ENCODE measurements at places on chromosomes 13 and 19. TPM values are rescaled to one million over a fixed set of nuclear protein-coding genes. Genes with fewer than 3 reads are reported as not detected.

Gene NLRP11
- total RNA-seq = not detected

Gene ZNF333
- total RNA-seq = 20.4 TPM

DNA sequence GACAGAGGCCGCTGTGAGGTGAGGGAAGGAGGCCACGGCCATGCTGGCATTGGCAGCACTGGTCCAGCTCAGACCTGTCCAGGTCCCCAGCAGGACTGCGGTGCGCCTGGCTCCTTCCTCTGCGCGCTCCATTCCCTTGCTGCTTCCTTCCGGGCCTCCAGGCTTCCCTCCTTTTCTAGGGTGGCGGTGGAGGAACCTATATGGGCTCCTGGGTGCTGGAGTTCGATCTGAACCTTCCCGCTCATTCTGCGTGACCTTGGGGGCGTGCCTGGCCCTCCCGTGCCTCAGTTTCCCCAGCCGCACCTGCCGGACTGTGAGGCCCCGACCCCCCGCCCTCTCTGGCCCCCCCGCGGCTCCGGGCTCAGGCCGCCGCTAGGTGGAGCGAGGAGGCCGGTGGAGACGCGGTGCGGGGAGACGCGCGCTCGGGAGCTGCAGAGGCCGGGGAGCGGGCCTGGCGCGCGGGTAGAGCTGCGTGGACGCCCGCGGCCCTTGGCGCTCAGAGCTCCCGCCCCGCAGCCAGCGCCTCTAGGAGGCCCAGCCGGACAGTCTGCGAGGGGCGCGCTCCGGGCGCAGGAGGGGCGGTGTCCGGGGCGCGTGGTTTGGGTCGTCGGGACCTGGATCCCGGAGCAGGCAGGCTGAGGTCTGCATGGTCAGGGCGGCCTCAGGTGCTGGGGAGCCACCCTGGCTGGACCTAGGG lies 29.9 kb downstream of the EFNA2 start:
- H3K27me3 ChIP-seq = peaks cover 75% of the 10 kb centered on the region
- DNase-seq = peak; percentile 81

GRCh38 chr13:94344126-94344818 lies 135.2 kb downstream of the DCT start:
- no peak for DNase-seq
- H3K27me3 ChIP-seq = no peaks in the 10 kb centered on the region
- no peaks in the 10 kb centered on the region for H3K36me3 ChIP-seq
- H3K4me1 ChIP-seq = no peaks in the 10 kb centered on the region

GRCh38 chr19:34232566-34233481 lies 21.5 kb upstream of the GARRE1 start:
- H3K36me3 ChIP-seq = peaks cover 31% of the 10 kb centered on the region
- no peak overlapping the region for H3K4me3 ChIP-seq
- no peaks in the 10 kb centered on the region for H3K27me3 ChIP-seq
- peaks cover 11% of the 10 kb centered on the region for H3K4me1 ChIP-seq
- no peak overlapping the region for H3K27ac ChIP-seq

Gene ZFP36
- 224 TPM for total RNA-seq

Gene LSR
- total RNA-seq = 79.1 TPM

Gene STOML3
- not detected for total RNA-seq
